ENCODE measurements at places on chromosomes 11 and 22. TPM values are rescaled to one million over a fixed set of nuclear protein-coding genes. Genes with fewer than 3 reads are reported as not detected.

IGLL1 gene
- total RNA-seq = not detected

KLHDC7B gene
- total RNA-seq = not detected

C11orf86 gene
- not detected for total RNA-seq

MYO7A gene
- 16.2 TPM for total RNA-seq

DKK3 gene
- total RNA-seq = 33.6 TPM

Data from omental fat pad (tissue), 4 donors.